Glomerular endothelial cell (primary cell): ENCODE measurements at places on chromosomes 3 and 15.
A peak's percentile ranks its signal among the peaks of the same experiment; 100 is the strongest.

- DNase-seq, result no peak
Observed at GRCh38 chr3:123781571-123782275, 102.4 kb downstream of the MYLK start.

DNA sequence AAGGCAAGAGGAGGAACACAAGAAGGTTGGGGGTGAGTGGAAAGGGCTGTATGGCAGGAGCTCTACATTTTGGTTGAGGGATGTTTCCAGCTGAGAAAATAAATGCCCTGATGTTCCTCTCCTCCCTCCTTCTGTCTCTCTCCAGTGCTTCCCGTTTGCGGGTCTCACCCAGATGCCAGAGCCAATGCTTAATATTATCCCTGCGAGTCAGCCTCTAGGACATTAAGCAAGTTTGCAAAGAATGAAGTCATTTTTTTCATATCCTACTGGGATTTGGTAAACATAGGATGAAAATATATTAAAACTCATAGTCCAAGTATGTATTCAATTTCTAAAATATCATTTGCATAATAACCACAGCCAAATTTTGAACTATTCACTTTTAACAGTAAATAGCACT is 295.9 kb downstream of the CADM2 start:
- no peak for DNase-seq

DNA sequence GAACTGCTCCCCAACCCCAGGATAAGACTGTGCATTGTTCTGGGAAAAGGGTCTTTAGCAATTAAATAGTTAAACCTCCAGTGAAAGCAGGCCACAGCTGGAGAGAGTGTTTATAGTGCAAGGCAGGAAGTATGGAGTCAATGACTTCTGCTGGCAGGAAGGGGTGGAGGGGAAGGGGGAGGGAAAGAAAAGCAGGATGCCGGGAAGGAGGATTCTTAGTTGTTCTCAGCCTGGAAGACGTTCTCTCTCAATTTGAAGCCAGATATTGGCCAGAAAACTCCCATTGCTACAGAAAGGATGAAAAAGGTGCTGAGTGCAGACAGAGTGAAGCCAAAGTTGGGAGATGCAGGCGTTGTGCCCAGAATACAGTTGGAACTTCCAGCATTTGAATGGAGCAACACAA is 35.7 kb upstream of the ACTL6A start:
- peak; percentile 54 for DNase-seq

DNA sequence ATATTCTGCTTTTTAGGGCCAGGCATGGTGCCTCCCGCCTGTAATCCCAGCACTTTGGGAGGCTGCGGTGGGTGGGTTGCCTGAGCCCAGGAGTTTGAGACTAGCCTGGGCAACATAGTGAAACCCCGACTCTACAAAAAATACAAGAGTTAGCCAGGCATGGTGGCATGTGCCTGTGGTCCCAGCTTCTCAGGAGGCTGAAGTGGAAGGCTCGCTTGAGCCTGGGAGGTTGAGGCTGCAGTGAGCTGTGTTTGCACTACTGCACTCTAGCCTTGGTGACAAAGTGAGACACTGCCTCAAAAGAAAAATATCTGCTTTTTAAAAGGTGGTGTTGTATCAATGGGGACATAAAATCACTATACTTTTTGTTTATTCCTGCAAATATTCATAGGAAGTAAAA is 112.8 kb downstream of the C3orf38 start:
- DNase-seq, result no peak

- no peak for DNase-seq
Observed at GRCh38 chr3:138398791-138399575, 35.4 kb upstream of the ESYT3 start.

DNA sequence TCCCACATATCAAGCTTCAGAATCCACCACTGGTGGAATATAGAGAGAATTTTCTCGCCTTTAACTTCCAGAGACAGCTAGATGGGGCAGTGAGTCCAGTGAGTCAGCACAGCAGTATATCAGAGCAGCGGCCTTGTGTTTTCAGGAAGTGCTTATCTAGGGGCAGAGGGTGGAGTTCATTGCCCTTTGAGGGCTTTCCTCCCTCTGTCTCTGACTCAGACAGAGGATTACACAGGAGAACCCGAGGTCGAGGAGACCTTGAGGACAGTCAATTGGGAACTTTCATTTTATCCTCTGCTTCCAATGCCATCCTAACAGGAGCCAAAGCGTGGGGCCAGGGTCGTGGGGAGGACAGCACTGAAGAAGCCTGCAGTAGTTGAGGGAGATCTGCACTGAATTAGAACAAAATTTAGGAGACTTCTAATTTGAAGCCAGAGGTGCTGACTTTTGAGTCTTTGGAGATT is 109.6 kb upstream of the UMPS start:
- no peak for DNase-seq

DNA sequence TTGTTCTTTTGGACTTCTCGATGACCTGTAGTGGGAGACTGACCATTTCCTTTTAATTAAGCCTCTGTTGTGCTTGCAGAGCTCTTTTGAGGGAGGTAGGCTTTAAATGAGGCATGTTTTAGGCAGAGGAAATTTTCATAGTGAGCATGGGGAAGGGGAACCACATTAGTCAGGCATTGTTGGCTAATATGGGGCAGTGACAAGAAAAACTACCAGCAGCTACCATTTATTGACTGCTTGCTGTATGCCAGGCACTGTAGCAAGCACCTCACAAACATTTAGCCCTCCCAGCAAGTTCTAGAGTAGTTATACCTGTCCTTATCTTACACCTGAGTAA is 10.9 kb downstream of the ATG7 start:
- no peak for DNase-seq

DNA sequence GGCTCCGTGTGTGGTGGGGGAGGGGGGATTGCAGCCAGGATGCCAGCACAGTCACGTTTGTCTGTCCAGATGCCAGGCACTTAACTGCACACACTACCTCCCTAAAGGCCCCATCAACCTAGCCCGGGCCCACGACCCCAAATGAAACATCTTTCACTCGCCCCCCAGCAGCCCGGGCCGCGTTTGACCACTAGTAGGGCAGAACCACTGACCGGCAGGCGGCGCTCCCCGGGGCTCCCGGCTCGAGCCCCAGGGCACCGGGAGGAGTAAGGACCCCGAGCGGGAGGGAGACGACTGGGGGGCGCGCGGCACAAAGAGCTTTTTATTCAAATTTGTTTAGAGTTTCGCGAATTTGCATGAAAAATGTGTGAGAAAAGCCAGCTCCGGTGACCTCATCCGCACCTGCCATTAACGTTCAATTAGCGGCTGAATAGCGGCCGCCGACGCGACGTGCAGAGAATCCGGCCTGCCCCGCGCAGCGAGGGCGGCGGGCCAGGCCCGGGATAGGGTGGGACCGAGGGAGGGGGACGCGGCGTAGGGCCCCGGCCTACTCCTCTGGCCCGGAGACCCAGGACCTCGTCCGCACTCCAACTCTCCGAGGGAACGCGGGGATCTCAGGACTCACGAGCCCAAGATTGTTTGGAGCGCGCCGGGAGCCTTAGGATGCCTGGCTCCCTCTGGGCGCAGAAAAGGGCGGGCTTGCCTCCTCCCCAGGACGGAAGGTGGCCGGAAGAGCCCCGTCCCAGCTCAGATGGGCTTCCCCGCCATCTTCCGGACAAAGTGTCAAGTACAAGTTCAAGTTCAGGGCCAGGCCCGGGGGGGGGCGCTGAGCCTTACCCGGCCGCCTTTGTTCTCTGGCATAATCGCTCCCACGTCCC is 64.9 kb upstream of the POLG start:
- no peak for DNase-seq

DNA sequence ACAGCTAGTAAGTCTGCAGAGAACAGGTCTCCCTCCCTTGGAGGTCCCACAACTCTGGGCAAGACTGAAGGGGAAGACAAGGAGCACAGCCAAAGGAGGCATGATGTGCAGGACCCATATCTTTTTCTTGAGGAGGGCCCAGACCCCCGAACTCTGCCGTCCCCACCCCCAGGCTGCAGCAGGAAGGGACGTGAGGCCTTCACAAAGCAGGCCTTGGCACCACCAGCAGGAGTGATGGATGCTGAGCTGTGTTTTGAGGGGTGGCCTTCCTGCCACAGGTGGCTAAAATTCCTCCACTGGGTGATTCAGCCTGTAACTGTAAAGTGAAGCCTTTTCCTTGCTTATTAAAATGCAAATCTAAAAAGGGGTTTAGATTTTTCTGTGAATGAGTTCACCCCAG is 8.6 kb downstream of the PLA2G4D start:
- no peak for DNase-seq

DNA sequence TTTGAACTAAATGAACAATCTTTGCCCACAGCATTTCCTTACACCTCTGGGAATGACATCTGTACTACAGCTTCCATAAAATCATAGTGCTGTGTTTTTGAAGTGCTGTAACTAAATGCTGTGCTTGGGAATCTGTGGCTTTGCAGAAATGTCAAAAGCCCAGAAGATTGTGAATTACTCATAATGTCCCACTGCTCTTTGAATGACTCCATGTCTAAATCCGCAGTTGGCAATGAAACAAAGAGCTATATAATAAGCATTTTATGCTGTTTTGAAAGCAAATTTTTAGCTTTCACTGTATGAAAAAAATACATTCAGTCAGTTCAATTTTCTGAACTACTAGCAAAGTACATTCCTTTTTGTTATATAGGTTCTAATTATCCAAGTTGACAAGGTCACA is 88.6 kb upstream of the ADAMTS17 start:
- DNase-seq, result no peak

GRCh38 chr3:49058011-49058410 is 28.8 kb upstream of the IMPDH2 start:
- no peak for DNase-seq

DNA sequence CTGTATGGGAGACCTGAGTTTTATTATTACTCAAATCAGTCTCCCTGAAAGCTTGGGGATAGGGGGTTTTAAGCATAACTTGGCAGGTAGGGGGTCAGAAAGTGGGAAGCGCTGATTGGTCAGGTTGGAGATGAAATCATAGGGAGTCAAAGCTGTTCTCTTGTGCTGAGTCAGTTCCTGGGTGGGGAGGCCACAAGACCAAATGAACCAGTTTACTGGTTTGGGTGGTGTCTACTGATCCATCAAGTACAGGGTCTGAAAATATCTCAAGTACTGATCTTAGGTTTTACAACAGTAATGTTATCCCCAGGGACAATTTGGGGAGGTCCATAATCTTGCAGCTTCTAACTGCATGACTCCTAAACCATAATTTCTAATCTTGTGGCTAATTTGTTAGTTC is 17.8 kb upstream of the IQCF6 start:
- DNase-seq, result no peak

DNA sequence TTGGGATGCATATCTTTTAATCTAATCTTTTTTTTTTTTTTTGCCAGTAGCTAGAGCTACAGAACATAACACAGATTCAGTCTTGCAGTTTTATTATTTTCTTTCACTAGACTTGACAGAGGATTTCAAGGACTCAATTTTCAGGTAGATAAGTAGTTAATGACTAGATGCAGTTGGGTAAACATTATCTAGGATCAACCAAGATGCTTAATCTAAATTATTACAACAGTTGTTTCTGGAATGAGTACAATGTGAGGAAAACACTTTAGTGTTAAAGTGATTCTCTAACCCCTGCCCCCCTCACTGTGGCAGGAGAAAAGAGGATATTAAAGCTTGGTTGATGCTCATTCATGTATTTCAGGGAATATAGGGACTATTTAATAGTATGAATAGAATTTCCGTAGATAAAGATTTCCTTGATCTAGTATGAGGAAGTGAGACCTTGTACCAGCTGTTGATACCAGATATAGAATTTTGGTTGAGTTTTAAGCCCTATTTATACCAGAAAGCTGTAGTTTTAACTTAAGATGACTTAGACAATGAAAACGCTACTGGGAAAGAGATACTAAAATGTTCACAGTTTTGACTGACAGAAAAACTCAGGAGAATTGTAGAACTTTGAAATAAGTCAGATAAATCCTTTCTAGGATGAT is 389.0 kb upstream of the C2CD4B start:
- DNase-seq, result no peak

DNA sequence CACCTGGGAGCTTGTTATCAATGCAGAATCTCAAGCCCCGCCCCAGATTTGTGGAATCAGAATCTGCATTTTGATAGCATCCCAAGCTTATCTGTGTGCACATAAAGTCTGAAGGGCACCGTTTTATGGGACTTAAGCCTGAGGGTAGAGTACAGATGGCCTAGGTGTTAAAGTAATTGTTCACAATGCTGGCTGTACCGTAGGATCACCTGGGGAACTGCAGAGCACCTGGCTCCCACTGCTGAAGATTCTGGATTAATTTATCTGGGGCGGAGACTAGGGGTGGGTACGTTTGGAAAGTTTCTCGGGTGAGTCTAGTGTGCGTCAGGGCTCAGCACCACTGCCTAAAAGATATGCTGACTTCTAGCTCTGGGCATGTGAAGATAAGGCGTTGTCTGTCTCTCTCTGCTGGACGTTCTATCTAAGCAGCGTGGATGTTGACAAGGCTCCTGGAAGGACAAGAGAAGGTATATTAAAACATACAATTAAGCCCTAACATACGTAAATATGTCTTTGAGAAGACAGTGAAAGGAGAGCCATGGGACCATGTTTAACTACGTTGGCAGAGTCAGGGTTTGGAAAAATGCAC is 63.2 kb upstream of the RASGRP1 start:
- no peak for DNase-seq

DNA sequence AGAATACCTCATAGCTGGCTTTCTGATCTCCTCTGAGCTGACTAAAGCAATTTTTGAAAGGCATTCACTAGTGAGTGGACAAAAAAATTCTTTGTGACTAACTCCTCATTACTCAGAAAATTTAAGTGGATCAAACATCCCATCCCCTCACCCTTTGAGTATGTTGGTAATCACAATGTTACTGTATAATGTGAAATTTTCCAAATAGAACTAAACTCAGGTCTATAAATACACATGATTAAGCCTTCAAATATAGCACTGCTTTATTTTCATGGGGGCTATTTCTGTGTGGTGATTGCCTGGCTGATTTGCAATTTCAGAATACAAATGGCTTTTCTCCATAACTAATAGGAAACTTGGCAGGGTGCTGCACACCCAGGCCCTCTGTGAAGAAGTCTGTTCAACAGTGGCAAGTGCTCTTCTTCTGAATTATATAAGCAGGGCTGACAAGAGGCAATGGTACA is 45.9 kb upstream of the ACTC1 start:
- no peak for DNase-seq

- no peak for DNase-seq
Observed at GRCh38 chr3:54356261-54357045, 234.1 kb downstream of the CACNA2D3 start.

DNA sequence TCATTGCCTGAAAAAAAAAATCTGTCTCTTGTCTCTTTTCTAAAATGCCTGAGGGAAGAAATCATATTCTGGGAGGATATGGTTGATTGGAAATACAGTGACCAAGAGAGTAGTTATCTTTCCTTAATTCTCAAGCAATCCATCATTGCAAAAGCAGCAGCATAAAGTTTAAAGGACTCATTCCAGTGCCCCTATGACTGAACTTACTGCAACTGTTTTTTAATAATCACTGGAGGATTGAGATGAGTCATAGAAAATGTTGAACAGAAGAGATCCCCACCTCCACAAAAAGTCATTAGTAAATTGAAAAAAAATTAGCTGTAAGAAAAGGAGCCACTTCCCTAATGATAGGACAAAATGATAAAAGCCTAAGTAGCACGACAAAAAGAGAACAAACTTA is 121.5 kb downstream of the SLC9A9 start:
- DNase-seq, result no peak

GRCh38 chr3:78052746-78053145 is 1012.8 kb downstream of the ROBO2 start:
- DNase-seq, result no peak
